ENCODE measurements at places on chromosomes 13 and 19. TPM values are rescaled to one million over a fixed set of nuclear protein-coding genes. Genes with fewer than 3 reads are reported as not detected.

GRCh38 chr13:51945149-51945548 lies 66.1 kb downstream of the ATP7B start:
- no peak for DNase-seq

DNA sequence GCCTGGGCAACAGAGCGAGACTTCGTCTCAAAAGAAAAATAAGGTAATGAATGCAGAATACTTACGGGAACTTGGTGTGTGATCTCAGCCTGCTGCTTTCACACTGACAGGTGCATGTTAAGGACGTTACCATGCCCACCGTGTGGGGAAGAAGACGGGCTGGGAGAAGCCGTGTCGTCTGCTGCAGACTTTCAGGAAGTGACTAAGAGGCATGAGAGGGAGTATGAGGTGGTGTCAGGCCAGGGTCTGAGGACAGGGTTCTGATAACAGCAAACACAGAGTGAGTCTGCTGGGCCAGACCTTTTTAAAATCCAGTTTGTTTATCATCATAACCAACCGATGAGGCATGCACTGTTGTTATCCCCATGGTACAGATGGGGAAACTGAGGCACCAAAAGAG lies 13.6 kb upstream of the GALP start:
- DNase-seq, result peak; percentile 74

GRCh38 chr13:99911965-99912566 lies 59.5 kb downstream of the ZIC5 start:
- peak; percentile 36 for DNase-seq

DNA sequence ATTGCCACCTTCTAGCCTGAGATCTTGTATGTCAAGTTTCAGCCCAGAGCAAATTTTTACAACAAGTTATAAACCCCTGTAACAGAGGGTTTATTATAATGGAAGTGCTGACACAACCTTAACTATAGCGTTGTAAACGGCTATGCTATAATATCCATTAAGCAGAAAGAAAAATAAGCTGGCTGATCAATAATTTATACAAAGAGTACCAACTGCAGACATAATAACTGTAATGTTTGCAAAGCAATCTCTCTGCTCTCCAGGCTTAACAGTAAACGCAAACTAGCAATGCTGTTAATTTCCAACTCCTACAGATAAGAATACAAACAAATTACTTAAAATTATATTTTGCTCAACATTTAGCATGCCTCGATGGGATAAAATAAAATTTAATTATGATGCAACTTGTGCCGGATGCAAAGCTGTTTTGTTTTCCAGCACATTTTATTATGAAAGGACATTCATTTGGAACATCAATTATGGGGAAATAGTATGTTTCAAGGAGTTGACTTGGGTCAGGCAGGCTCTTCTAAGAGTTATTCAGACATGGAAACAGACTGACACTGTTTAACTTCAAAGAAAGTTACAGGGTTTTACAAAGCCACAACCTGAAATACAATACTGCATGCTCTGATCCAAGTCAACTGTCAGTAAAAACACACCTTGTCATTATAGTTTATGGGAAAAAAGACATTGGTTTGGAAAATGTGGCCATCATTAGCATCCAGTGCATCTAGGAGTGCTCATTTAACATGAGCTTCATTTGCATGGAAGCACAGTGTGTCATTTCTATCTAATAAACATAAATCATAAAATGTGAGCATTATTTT lies 6.6 kb upstream of the DACH1 start:
- DNase-seq, result no peak

GRCh38 chr13:93055233-93055632 lies 171.4 kb upstream of the GPC6 start:
- no peak for DNase-seq

- DNase-seq, result no peak
These were observed 48.8 kb downstream of the FRY start for GRCh38 chr13:32080328-32080744.

The CEBPA gene
- 0.11 TPM for total RNA-seq

GRCh38 chr19:2527686-2528085 lies 51.8 kb downstream of the GADD45B start:
- no peak for DNase-seq

- DNase-seq, result no peak
These were observed 815.9 kb upstream of the KLHL1 start for GRCh38 chr13:70923863-70924752.

The CYP2F1 gene
- not detected for total RNA-seq

GRCh38 chr13:49533011-49533410 lies 37.3 kb downstream of the PHF11 start:
- no peak for DNase-seq

DNA sequence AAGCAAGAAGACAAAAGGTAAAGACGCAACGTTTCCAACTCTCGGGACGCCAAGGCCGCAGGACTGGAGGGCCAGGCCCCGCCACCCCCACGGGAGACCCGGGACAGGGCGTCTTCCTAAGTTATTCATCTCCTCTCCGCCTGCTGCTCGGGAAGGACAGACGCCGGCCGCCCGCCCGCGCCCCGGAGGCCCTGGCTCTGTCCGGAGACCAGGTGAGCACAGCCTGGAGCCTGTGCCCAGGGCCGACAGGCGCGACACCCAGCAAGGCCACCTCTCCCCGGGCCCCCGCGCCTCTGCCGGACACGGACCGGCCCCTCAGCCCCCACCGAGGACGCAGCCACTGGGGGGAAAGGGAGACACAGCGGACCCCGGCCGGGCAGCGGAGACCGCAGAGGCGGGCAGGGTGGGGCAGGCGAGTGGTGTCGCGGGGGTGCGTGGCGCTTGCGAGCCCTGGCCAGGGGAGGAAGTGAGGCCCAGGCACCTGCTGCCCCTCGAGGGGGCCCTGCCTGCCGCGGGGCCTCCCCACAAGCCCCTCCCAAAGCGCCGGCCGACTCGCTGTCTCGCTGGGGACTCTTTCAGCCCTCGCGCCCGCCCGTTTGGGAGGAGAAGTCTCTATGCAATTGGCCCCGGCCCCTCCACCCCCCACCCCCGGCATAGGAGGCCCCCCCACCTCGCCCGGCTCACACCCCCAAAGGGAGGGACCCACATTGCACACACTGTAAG lies 17.2 kb downstream of the SMIM24 start:
- DNase-seq, result no peak

The ANGPTL4 gene
- total RNA-seq, result 7.4 TPM

GRCh38 chr13:75579529-75579928 lies 29.9 kb downstream of the UCHL3 start:
- no peak for DNase-seq

The BCAM gene
- total RNA-seq, result not detected

The CCDC122 gene
- 2.0 TPM for total RNA-seq

- no peak for DNase-seq
These were observed 95.0 kb upstream of the KLF12 start for GRCh38 chr13:74229242-74229641.

The NCR1 gene
- not detected for total RNA-seq

DNA sequence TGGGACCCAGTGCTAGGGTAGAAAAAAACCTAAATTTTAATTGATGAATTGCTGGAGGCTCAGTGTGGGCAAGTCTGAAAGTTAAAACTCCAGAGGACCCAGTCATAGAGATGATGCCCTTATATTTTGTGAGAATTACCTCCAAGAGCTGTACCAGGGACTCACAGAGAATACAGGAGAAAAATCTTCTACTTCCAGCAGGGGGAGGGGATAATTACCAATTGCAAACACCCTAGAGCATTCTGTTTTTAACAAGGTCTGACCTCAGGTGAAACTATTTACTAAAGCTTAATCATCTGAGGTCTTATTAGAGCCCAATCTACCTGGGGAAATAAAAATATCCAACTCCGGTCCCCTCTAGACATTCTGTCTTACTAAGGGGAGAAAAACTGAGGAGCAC lies 994.7 kb upstream of the MIR17HG start:
- DNase-seq, result no peak

- no peak for DNase-seq
These were observed 114.5 kb downstream of the SLC7A1 start for GRCh38 chr13:29480893-29481525.

GRCh38 chr13:23983671-23984070 lies 86.4 kb upstream of the C1QTNF9B start:
- no peak for DNase-seq

DNA sequence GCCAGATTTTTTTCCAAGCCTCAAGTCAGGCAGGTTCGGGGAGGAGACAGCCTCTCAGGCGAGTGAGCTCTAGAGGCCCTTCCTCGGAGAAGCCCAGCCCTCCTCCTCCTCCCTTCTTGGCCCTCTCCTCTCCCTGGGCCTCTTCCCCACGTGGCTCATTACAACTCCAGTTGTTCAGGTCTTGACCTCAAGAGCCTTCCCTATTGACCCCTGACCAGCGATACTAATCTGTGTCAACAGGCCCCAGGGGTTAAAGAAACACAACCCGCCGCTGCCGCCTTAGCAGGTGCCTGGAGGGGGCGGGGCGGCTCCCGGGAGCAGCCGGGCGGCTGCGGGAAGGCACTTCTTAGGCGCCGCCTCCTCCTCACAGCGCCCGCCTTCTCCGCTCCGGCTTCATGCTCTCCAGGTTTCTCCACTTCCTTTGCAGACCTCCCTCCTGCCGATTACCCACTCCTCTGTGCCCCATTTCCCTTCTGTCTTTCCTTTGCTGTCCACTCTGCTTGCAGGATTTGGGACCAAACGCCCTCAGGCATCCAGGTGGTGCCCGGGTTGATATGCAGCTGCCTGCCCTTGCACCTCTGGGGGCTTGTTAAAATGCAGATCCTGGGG lies 51.0 kb downstream of the LYL1 start:
- peak; percentile 64 for DNase-seq

- no peak for DNase-seq
These were observed 953.2 kb downstream of the SLITRK6 start for GRCh38 chr13:84845907-84846619.

- DNase-seq, result no peak
These were observed 10.6 kb downstream of the SLC15A1 start for GRCh38 chr13:98741741-98742435.

DNA sequence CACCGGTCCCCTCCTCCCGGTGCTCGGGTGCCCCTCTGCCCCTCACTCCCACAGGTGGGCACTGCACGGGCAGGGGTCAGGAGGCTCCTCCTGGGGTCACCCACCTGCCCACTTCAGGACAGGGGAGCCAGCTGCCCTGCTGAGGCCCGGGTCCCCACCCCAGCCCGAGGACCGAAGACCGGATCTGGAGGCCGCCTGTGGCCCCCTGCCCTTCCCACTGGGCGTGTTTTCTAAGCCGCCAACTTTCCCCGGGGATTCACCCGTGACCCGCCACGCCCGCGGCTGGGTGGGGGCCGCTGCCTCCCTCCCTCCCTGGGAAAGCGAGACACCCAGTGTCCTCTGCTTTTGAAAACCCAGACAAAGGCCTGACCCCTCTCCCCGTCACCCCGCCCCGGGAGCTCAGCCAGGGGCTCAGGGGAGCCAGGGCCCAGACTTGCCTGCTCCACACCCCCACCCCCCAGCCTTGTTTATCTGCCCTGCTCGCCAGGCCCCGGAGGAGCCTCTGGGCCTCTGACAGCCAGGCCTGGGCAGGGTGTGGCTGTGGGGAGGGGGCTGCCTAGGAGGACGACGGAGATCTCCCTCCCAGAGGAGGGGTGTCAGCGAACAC lies 1.3 kb downstream of the PALM start:
- DNase-seq, result no peak

GRCh38 chr13:60679131-60679530 lies 282.1 kb downstream of the TDRD3 start:
- no peak for DNase-seq

The WDR88 gene
- total RNA-seq, result 0.21 TPM

The ZNF98 gene
- not detected for total RNA-seq

- DNase-seq, result peak; percentile 86
These were observed 18.0 kb upstream of the PNMA8B start for GRCh38 chr19:46513461-46514236.

Data from activated CD4-positive, alpha-beta T cell treated with anti-CD3 and anti-CD28 coated beads for 36 hours (primary cell).